ENCODE measurements at places on chromosomes 11 and 22.

DNA sequence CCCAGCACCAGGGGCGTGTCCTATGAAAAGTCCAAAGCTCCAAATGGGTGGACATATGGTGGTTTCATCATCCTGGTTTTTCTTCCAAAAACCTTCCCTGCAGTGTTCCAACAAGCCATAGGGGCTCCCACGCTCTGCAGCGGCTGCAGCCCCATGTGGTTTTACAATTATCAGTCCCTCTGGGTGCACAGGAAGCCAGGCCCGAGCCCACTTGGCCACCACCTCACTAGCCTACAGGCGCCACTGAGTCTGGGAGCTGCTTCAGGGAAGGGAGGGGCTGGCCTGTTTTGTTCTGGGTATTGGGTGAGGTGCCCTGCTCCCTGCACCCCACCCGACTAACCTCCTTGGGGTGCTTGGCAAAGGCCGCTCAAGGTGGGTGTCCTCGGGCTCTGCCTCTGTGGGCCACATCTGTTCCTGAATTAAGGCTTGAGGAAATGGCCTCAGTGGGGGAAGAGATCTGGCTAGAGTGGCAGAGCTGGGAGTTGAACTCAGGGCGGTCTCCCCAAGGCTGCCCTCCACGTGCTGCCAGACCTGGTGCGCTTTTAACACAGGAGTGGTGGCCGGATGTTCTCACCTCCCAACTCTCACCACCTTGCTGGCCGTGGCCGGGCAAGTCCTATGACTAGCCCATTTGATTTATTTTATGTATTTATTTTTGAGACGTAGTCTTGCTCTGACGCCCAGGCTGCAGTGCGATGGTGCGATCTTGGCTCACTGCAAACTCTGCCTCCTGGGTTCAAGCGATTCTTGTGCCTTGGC lies 5.3 kb upstream of the CDC42BPG start:
- peak; percentile 50 for DNase-seq

- DNase-seq: no peak
Observed at GRCh38 chr11:18320617-18321016, 1.3 kb downstream of the HPS5 start.

GRCh38 chr11:970319-970871 lies 44.7 kb downstream of the AP2A2 start:
- DNase-seq: no peak

DNA sequence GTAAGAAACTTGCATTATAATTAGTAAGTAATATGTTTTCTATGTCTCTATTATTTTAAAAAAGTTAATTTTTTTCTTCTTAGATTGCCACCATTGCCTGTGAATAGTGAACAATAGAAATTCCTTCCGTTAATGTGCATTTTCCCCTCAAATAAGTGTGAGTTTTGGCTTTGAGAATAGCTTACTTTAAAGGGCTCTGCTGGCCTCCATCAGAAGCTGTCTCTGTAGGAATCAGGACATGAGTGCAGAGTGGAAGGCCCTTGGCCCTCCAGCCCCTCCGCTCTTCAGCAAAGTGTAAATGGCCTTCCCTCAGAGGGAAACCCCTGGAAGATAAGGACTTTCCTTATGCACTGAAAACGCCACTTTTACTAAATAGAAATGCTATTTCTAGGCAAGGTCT lies 24.1 kb upstream of the ADORA2A start:
- no peak for DNase-seq

- DNase-seq: no peak
Observed at GRCh38 chr11:103397369-103397768, 288.1 kb downstream of the DYNC2H1 start.

Data from fibroblast of mammary gland (primary cell).